ENCODE measurements at places on chromosomes 1 and 21.

DNA sequence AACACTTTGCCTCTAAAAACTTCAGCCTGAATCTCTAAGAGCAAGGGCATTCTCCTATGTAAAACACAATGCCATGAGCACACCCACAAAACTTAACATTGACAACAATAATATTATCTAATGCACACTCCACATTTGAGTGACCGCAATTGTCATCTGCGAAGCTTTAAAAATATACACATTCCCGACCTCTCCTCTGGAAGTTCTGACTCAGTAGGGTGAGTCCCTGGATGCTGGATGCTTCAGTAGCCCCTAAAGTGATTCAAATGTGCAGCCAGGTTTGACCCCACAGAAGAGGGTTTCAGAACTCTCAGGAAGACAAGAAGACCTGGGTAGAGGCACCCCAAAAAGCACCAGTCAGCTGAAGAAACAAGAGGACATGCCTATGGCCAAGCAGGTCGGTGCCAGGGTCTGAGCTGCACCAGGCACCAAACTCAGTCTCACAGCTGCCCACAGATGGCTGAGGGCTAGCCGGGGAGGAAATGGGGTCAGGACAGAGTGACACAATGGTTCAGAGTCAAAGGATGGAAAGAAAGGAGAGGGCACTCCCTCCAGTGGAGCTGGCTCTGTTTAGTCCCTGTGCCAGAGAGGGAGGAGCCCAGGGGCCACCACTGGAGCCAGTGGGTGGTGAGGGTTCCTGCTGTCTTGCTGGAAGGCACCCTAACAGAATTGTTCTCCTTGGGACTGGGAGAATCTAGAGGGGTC, 17.4 kb downstream of the PIK3C2B start:
- DNase-seq = no peak

GRCh38 chr1:186479162-186479561, 18.2 kb upstream of the PDC start:
- no peak for DNase-seq

GRCh38 chr1:110846861-110847260, 26.1 kb upstream of the CD53 start:
- DNase-seq = no peak

DNA sequence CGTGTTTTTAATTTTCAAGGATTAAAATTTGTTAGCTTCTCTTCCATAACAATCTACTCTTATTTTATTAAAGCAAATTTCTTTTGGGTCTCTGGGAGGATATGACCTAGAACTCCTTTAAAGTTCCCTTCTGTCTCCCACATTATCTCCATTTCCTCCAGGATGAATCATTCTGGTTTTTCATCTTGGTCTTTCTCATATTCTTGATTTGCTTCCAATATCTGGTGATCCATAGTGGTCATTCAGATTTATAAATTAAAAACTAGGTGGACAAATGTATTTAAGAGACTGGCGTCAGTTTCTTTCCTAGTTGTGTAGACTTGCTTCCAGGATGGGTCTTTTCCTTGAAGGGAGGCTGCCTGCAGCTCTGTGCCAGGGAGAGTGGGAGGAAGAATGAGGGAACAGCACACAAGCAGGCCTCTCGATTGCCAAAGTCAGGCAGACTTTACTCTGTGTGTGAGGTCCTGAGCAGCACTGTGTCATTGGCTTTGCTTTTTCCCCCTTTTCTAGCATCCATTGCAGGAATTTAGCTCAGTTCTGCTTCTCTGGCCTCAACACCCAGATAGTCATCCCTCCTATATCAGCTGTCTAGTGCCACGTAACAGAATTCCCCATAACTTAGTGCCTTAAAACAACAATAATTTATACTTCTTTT, 48.1 kb upstream of the FOXO6 start:
- DNase-seq = no peak

DNA sequence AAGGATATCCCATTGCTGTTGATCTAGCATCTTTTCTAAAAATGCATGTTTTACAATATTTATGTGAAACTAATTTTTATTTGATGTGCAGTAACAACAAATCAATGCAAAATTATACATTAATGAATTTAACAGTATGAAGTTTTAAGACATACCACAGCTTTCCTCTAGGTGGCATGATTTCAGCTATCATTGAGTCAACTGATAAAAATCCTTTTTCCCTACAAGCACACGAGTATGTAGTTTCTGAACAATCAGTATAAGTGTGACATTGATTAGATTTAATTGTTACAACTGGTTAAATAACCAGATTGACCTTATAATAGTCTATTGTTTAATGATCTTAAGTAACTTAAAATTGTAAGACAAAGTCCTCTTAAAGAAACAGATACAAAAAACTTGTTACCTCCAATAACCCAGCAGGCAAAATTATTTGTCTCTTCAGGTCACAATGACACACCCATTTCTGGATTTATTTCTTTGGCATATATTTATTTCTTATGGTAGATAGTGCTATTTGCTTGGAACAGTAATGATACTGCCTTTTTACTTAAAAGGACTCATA, 5.8 kb upstream of the TGFB2 start:
- no peak for DNase-seq

DNA sequence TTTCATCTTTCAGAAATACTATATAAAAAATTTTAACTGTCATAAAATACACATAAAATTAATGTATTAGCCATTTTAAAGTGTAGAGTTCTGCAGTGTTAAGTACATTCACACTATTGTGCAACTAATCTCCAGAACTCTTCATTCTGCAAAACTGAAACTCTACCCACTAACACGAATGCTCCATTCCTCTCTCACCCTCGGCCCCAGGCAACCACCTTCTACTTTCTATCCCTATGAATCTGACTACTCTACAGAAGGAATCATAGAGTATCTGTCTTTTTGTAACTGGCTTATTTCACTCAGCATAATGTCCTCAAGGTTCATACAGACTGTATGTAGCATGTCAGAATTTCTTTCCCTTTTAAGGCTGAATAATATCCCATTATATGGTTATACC, 43.4 kb downstream of the LTN1 start:
- DNase-seq = no peak

- DNase-seq = no peak
Measured at GRCh38 chr21:45632637-45633251, 10.8 kb upstream of the PCBP3 start.
